ENCODE measurements at places on chromosomes 1 and 21. TPM values are rescaled to one million over a fixed set of nuclear protein-coding genes. Genes with fewer than 3 reads are reported as not detected.

Gene SLC25A34
- 10.1 TPM for total RNA-seq

Gene FYB2
- total RNA-seq = not detected

Gene CLDN19
- 0.06 TPM for total RNA-seq

Gene TTC3
- 103 TPM for total RNA-seq

Gene THAP3
- 25.2 TPM for total RNA-seq

Gene LAPTM5
- 111 TPM for total RNA-seq

Gene FNDC5
- 8.4 TPM for total RNA-seq

Gene SCAMP3
- 68.6 TPM for total RNA-seq

Gene PTPN7
- 9.3 TPM for total RNA-seq

Gene GLMN
- total RNA-seq = 4.9 TPM

Gene SLC1A7
- 21.1 TPM for total RNA-seq

Gene CACNA1S
- total RNA-seq = not detected

Gene CHODL
- total RNA-seq = 0.43 TPM

GRCh38 chr1:29283804-29284195, 47.5 kb downstream of the PTPRU start:
- DNase-seq = no peak

- no peak for DNase-seq
Measured at GRCh38 chr21:35451276-35451675, 402.2 kb upstream of the RUNX1 start.

GRCh38 chr1:44827197-44828002, 15.7 kb downstream of the PTCH2 start:
- no peak for DNase-seq

- no peak for DNase-seq
Measured at GRCh38 chr1:82690411-82690810, 889.7 kb downstream of the ADGRL2 start.

DNA sequence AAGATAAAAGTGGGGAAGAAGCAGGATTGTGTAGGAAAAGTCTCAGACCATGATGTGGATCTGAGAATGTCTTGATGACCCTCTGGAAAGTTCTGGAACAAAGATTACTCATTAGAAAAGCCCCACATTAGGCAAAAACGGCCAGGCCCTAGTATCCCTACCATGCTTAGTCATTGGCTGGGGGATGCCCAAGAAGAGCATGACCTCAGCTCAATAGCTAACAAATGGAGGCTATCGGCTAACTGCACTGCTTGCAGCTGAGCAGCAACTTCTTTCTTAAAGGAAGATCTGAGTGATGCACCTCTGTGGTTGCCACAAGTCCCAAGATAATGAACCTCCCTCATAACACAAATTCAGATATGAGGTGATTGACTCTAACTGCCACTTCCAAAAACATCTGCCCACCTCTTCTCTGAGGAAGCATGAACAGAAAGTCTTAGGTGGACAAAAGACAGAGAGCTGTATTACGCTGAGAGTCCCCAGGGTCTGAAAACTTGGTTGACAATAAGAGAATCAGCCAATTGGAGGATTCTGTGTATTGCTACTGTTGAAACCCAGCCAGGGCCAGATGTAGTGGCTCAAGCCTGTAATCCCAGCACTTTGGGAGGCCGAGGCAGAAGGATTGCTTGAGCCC, 64.6 kb upstream of the AK4 start:
- no peak for DNase-seq

DNA sequence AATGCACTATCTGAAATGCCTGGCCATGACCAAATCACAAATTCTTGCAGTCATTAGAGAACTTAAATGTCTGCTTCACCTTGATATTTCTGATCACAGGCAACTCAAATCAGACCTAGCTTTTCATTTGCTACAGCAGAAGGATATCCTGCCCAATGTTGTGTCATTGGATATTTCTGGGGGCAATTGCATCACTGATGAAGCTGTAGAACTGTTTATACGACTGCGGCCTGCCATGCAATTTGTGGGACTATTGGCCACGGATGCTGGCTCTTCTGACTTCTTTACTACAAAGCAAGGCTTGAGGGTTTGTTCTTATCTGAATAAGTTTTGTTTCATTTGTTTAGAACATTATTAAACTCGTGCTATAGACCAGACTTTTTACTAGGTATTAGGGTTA, 14.9 kb downstream of the ZYG11A start:
- DNase-seq = no peak

DNA sequence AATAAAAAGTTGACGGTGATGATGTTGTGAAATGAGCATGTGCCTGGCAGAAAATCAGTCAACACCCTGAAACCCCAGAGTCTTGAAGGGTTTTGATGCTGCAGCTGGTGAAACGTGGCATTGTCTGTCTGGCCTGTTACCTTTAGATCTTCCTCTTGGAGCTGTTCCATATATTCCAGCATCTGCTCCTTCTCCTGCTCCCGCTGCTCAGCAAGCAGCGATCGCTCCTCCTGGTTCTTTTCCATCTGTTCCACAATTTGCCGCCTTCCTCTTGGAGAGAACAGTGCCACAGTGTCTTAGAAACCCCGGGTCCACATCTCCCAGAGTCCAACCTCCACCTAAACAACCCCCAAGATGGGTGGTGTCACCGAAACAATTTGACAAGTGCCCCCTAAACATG, 15.7 kb downstream of the CFAP45 start:
- DNase-seq = no peak

DNA sequence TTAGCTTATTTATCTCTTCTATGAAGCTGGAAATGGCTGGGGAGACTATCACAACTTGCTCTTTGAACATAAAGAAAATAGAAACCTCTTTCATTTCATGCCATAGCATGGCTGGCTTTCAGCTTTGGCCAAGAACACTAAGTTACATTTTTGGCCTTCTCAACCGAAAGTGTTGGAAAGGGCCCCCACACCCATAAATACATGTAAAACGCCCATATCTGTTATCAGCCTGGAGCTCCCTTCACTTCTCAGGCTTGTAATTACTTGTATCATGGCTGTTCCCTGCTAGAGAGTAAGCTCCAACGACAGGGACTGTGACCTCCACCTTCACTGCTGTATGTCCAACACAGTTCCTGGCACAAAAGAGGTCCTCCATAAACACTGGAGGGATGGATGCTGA, 12.7 kb upstream of the EIF4G3 start:
- no peak for DNase-seq

GRCh38 chr1:165424454-165425216, 20.3 kb downstream of the RXRG start:
- DNase-seq = no peak

GRCh38 chr1:205626216-205626615, 5.6 kb downstream of the ELK4 start:
- DNase-seq = no peak

GRCh38 chr1:172838680-172839313, 179.9 kb downstream of the FASLG start:
- DNase-seq = no peak

DNA sequence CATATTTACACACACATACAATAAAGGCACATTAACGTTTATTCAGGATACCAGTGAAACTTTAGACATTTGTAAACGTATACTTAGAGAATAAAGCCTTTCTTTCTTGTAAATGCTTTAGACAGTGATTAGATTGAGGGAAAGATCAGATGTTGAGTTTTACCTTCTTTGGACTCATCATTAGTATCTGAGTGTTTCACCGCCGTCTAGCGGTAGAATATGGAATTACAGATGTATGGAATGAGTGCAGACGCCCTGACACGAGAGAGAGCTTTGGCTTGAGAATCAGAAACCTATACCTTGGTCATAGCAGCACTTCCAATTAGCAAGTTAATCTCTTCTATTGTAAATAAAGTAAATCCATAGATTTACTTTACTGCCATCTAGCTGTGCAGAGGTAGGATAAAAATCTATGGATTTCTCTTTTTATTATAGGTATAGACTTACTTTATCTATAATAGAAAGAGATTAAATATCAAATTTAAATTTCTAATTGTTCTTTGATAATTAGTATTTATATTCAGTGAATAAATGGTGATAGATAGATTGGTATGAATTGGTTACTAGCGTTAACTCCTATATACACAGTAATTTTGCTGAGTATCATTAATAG, 12.6 kb downstream of the FLG2 start:
- peak; percentile 55 for DNase-seq

DNA sequence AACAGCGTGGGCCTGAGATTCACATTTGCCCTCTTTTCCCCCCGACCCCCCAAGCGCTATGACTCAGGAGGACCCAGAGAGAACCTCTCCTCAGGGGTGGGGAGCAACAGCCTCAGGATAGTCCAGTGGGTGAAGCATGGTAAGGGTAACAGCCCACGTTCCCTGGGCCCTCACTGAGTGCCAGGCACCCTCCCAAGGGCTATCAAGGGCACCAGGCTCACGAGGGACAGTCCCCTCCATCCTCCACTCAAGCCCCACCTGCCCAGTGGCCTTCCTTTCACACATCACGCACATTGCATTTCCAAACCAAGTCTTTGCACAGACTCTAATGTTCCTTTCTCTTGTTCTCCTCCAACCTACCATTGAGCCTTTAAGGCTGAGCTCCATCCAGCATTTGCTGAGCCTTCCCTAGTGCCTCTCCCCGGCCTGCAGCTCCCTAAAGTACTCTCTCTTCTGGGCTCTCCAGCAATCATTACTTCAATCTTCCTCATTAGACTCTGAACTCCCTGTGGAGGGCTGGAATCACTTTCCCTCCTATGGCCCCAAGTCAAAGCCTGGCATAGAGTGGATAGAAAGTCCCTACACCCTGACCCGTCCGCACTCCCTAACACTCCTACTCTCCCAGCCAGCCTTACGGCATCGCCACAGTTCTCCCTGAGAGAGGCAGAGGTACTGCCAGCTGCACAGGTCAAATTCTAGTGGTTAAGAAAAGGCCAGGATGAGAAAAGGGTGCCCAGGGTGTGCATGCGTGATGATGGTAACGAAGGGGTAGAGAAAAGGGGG, 1.0 kb downstream of the AKR7A2 start:
- no peak for DNase-seq

GRCh38 chr1:28518000-28518744, 12.3 kb downstream of the RCC1 start:
- peak; percentile 90 for DNase-seq

GRCh38 chr1:30264672-30265025, 458.7 kb downstream of the MATN1 start:
- DNase-seq = no peak

DNA sequence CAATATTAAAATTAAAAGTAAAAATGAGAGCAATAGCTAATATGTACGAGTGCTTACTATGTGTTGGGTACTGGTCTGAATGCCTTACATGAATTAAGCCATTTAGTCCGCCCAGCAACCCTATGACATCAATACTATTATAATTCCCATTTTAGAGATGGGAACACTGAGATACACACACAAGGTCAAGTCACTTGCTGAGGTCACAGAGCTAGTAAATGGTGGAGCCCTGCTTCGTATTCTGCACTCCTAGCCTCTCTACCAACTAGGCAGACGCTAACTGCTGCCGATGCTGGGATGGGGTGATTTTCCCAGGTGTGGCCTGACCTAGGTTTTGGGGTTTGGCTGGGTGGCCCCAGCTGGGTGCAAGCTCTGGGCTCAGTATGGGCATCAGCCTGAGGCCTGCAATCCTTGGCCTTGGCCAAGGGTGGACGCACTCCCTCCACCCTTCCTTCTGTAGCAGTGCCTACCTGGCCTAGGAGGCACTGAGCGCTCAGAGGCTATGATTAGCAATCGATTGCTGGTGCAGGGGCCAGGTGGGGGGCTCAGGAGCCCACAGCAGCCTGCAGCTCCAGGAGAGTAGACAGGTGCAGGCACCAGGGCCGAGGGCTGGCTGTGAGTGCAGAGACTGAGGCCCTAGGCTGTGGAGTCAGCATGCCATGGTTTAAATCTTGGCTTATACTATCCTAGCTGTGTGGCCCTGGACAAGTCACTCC, 2.7 kb downstream of the FAM131C start:
- no peak for DNase-seq

DNA sequence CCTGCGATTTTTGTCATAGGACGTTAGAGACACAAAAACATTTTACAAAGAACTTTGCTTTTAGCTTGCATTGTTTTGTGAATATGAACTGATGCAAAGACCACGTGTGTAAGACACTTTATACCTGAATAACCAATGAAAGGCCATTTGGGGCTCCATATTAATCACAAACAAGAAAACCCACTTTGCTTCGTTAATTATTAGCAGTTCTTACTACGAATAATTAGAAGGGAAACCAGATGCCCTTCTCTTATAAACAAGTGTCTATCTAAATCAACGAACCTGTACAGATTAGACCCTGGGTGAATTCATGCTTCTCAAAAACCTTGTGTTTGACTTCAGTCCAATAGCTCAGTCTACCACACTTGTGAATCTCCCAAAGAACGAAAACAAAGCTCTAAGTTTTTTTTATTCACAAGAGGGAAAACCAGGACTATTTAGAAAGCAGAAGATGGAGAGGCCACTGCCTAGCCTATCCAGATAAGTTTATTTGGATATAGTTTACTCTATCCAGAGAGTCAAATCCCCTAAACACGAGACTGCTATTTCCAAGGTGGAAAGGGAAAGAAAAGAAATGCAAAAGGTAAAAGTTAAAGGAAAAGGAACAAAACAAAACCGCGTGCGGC, 897 bp downstream of the CYYR1 start:
- no peak for DNase-seq

GRCh38 chr1:221706876-221707582, 34.9 kb downstream of the DUSP10 start:
- no peak for DNase-seq

DNA sequence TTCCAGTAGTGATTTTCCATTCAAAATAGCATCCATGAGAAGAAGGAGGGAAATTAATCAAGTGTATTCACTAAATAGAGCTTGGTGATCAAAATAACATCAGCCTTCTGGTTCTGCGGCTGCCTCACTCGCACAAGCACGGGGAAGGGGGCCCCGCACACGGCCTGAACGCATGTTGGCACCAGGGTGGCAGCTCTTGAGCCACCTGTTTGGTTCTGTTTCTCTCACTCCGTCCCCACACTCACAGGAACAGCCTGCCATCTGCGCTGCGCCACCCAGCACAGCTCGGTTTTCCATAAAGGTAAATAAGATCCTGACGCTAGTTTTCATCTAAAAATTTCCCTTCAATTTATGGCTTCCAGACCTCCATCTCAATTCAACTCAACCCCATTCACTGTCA, 49.4 kb downstream of the TIAM1 start:
- DNase-seq = no peak

DNA sequence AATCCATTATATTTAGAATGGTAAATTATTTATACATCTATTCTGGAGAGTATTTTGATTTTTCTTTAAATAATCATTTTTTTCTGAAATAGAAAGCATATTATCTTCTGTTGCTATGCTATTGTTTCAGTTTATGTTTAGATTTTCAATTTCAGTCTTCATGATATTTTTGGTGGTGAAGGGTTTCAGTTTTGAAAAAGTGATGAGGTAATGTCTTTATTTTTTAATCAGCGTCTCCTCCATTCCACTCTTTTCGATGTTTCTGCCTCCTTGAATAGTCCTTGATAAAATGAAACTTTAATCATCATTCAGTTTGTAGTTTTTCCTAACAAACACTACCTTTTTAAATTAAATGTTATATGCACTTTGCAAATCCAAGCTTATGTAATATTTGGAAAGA, 428.6 kb downstream of the PTPRC start:
- no peak for DNase-seq

GRCh38 chr1:39409055-39409816, 82.2 kb upstream of the BMP8A start:
- DNase-seq = peak; percentile 38

DNA sequence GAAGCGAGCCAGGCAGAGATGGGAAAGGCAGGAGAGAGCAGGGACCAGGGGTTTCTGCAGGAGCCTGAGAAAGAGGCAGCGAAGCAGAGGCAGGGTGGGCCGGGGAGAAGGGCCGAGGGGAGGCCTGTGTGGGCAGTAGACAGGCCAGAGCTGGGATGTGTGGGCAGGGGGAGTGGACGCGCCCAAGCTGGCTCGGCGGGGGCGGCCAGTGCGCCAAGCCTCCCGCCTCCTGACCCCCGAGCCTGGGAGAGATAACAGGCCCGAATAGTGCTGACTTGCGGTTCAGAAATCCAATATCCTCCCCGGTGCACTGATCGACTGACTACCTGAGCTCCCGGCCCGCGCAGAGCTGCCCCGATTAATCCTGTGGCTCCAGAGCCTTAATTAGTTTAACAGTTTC, 41.9 kb downstream of the AHDC1 start:
- DNase-seq = no peak
